ENCODE measurements at places on chromosomes 2 and 18.

DNA sequence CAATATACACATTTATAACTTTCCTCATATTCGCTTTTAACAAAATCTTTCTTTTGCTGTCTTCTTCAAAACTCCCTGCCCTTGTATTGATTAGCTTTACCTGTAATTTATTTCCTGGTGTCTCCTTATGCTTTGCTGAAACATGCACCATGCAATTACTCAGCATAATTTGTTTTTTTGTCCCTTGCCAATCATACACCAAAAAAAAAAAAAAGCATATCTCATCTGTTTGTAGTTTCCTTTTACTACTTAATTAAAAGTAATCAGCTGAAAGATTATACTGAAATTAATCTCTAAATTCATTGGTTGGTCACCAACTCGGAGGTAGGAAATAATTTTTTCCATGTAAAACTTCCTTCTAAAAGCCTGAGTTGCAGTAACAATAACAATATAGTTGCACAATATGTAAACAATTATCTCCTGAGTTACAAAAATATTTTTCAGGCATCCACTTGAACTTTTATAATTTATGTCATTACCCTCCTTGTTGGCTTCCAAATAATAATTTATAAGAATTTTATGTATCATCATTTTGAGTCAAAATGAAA lies 53.0 kb upstream of the ROCK1 start:
- no peak for DNase-seq

DNA sequence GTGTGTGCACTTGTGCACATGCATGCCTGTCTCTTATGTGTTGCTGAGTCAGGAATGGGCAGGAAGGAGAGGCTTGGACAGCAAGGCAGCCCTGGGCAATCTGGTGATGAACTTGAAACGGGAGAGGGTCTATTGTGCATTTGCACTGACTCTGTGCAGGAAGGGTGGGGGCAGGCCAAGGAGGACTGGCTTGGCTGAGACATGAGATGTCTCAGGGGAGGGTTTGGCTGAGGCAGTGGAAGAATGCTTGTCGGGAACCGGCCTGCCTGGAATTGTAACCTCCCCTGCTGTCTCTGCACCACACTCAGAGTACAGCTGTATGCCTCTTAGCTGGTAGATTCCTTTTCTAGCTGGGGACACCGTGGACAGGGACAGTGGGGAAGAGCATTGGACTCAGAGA lies 176.1 kb upstream of the TNP1 start:
- DNase-seq, result no peak

DNA sequence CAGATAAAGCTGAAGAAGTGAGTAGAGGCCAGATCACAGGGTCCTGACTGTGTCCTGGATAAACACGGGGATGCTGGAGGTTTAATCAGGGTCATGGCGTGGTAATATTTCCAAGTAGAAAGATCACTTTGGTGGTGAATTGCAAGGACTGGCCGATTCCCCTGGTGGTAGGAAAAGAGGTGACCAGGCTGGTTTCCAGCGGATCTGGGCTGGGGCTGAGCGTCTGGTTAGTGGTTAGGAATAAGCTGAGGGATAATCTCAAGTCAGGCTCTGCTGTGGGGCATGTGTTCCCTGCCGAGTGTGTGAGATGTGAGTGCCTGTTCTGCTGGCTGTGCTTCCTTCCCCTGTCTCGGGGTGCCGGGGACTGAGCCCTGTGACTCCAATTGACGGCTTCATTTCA lies 484.0 kb downstream of the TSN start:
- DNase-seq, result no peak

DNA sequence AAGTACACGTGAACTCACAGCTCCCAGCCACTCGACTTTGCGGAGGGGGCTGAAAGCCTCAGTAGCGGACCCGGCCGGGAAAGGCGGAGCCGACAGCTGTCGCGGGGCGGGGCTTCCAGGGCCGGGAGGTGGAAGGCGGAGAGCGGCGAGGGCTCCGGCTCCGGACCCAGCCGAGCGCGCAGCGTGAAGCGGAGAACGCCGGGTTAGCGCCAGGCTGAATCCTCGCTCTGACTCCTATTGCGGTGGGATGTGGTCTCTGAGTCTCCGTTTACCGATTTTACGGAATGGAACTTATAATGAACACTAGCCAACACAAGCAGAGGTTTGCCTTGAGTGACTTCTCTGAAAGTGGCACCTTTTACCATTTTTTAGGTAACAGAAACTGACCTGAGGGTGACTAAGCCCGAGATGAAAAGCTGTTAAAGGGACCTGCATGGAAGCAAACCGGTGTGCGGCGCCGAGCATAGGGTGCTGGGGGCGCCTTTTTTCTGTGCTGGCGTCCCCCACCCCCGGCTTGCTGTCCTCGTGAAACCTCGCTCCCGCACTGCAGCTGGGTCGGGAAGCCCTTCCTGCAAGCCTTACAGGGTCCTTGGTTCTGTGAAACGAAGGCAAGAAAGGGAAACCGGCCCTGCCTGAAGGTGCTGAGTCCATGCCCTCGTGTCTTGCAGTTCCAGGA lies 72.9 kb downstream of the EN1 start:
- DNase-seq, result peak; percentile 14

DNA sequence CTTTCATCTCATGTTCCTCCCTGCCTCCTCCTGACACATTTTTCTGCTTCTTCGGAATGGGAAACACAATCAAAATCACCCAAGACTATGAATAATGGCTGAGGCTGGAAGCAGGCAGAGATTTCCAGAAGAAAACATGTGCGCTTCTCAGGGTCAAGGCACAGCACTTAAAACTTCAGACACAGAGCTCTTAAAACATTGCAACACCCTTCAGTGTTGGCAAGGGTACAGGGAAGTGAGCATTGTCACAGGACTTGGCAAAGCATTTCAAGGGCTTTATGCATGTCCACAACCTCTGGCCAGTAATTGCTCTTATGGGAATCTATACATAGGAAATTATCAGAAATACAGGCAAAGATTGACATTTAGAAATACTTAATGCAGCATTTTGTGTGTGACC lies 477.6 kb upstream of the KLHL29 start:
- no peak for DNase-seq

DNA sequence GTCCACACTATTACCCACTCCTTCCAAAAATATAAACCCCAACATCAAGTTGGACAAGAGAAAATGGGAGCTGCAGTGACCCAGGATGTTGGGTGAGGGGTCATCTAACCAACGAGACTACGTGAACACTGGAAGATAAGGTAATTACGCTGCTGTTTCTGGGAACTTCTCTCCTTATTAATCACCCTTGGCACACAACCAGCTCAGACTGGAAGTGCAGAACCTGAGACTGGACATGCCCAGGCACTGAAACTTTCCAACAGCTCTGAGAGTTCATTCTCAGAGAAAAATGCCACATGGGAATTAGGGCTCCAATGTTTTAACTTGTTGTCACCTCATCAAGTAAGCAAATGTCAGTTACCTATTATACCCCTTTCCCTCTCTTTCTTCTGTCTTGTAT lies 135.3 kb downstream of the CCDC148 start:
- no peak for DNase-seq

DNA sequence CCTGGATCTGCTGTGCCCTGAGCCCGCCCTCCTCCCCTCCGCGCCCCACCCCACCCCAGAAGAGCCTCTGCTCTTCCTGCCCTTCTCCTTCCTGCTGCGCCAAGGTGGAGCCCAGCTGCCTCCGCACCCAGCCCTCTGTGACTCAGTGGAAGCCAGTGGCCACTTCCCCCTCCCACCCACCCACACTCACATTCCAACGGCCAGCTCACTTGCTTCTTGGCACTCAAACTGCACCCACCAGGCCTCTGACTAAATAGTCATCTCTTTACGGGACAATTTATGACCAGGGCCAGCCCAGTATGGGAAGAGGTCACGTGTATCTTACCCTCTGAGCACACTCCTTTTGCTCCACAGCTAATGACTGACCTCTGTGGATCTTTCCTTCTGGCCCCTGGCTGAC lies 150.4 kb upstream of the SLC1A4 start:
- DNase-seq, result no peak

- DNase-seq, result no peak
Observed at GRCh38 chr2:128756365-128756717, 437.7 kb upstream of the HS6ST1 start.

GRCh38 chr2:42895791-42896135 lies 103.4 kb upstream of the HAAO start:
- no peak for DNase-seq

DNA sequence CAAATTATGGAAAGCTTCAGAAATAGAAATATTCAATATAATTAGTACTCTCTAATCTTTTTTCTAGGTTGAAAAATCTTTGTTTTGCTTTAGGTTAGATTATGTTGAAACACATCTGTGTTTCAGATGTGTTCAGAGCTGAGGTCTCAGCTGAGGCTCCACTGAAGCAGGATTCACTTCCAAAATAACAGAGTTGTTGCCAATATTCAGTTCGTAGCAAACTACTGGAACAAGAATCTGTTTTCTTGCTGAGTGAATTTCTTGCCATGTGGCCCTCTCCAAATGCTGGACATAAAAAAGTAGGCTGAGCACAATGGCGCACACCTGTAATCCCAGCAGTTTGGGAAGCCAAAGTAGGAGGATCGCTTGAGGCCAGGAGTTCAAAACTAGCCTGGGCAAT lies 8.7 kb downstream of the PHOSPHO2 start:
- no peak for DNase-seq

DNA sequence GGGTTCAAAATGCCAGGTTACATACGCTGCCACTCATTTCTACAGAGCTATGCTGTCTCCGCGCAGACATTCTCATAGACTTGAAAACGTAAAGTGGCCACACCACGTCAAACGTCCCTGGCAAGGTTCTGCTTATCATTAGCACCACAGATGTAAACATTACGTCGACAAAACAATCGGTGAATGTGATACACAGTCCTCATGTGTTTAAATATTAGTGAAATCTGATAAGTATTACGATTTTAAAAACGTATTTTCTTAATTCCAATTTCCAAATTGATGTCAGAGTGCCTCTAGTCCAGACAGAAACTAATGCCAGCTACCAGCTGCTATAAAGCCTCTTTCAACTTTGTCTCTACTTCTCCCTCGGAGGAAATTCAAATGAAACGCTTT lies 1.2 kb downstream of the STK17B start:
- DNase-seq, result no peak

DNA sequence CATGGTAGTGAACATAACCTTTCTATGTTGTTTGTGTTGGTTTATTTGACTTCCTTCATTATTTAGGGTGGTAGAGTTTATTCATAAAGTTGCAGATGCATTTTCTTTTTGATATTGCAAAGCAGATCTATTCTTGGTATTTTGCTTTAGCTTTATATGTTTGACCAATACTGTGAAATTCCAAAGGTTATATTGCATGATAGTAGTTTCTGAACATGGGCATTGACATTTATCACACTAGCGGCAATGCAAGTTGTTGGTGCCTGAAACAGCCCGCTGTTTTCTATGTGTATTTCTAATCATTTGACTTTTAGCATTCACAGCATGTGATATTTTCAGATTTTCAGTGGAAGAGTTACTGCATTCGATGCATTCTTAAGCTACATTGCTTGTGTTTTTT lies 87.2 kb downstream of the ASXL3 start:
- DNase-seq, result no peak

GRCh38 chr2:239253264-239253663 lies 147.6 kb downstream of the HDAC4 start:
- no peak for DNase-seq

DNA sequence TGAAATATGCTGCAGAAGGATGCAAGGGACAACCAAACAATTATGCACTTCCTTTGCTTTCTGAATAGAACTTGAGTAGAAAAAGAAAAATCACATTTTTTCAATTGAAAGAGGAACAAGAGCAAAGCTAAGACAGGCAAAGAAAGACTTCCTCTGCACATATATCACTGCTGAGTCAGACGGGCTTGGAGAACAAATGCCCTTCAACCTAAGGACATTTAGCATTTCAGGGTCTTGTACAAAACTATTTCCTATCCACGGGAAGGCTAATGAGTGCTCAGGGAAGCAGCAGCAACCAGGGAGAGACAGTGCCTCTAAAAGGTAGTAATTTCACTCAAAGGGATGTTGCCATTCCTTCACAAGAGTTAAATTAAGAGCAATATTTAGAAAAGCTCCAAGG lies 570.0 kb upstream of the GCFC2 start:
- DNase-seq, result no peak

GRCh38 chr2:100923461-100924060 lies 78.5 kb upstream of the RPL31 start:
- no peak for DNase-seq

DNA sequence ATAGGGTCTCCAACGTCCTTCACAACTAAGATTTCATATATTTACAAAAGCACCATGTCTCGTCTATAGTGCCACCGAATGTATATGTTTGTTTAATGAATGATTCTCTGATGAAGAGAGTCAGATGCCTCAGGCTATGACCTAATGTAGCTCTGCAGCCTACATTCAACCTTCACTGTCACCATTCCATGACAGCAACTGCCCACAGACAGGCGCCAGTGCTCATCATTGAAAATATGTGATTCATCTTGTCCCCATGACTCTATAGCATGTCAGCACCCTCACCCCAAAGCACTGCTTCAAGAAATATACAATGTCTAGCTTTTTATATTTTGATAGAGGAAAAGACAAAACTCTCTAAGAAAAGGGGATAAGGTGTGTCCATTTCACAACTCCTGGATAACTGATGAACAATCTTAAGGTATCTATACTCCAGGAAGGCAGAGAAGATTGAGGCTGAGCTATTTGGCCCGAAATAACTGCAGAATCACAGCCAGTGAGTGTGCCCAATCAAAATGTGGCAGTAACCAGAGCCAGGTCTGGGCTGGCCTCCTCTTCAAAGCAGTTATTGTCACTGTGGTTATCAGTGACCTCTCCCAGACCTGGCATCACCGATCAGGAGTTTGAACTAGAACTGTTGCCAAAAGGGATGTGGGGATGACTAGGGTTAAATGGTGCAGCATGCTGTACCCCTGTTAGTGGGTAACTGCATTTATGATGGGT lies 246.6 kb downstream of the SETBP1 start:
- no peak for DNase-seq

- DNase-seq, result no peak
Observed at GRCh38 chr2:191217580-191217979, 27.6 kb upstream of the MYO1B start.

GRCh38 chr2:43109261-43109743 lies 117.1 kb downstream of the ZFP36L2 start:
- DNase-seq, result no peak

DNA sequence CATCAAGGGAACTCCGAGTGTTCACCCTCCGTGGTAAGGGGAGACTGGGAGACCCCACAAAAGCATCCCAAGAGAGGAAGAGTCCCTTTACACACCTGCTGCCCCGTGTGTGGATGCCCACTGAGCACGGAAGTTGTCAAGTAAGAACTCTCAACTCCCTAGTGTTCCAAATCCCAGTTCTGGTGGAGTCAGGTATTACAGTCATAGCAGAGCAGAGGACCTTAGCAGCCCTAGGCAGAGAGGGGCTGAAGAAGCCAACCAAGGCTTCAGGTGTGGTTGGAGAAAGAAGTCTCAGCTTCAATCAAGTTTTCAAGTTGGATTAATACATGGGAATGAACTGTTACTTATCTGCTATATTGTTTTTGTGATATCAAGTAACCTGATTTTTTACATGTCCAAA lies 512.5 kb downstream of the RNF144A start:
- DNase-seq, result no peak

GRCh38 chr18:77949355-77949973 lies 699.8 kb downstream of the GALR1 start:
- no peak for DNase-seq

GRCh38 chr2:85308896-85309555 lies 18.8 kb downstream of the TGOLN2 start:
- no peak for DNase-seq

Data from stimulated activated CD8-positive, alpha-beta memory T cell treated with anti-CD3 and anti-CD28 coated beads, Interleukin-7, amount 100 ng/mL, for 48 hours (primary cell).